IPS-NIHi11 (cell line): ENCODE measurements at places on chromosomes 11 and 22.

DNA sequence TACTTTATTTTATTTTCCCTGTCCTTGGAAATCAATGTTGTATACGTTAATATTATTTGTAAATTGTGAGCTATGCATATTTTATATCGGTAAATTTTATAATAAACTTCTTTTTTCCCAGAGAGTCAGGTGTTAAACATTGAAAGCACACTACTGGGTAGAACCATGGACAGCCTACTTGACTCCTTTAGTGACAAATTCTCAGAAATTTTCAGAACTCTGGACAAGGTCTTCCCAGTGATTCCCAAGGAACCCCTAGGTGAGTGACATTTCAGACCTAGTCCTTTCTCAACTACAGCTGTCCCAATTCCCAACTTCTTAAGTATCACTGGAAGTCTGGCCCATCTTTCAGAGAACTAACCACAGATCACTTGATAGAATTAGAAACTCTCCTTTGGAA lies 107.2 kb downstream of the RCN1 start:
- DNase-seq, result peak; percentile 62

- DNase-seq, result no peak
Observed at GRCh38 chr11:95435628-95436353, 204.8 kb upstream of the SESN3 start.

- DNase-seq, result no peak
Observed at GRCh38 chr11:46895821-46896220, 22.5 kb downstream of the LRP4 start.

- peak; percentile 86 for DNase-seq
Observed at GRCh38 chr22:50271519-50271970, 1.4 kb upstream of the MAPK11 start.

GRCh38 chr11:75563978-75564552 lies 2.0 kb downstream of the SERPINH1 start:
- peak; percentile 70 for DNase-seq

DNA sequence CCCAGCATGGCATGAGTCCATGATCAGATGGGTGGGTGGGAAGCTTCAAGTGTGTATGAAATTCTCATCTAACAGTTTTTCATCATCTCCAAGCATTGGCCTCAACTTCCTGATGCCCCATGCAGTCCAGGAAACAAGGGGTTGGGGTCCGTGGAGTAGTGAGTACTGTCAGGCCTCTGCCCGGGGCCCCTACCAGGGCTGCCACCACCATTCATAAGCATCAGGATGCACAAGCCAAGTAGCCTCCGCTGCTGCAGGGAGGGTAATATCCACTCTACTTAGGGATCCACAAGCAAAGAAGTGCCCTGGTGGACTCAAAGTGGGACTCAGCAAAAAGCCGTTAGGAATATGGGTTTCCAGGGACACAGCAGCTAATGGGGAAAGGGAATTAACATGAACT lies 49.3 kb downstream of the KCNC1 start:
- DNase-seq, result no peak

- no peak for DNase-seq
Observed at GRCh38 chr11:71118671-71119250, 133.6 kb downstream of the SHANK2 start.

- peak; percentile 81 for DNase-seq
Observed at GRCh38 chr11:75474878-75475766, 42.1 kb upstream of the KLHL35 start.

- no peak for DNase-seq
Observed at GRCh38 chr11:99419991-99420390, 399.2 kb downstream of the CNTN5 start.

DNA sequence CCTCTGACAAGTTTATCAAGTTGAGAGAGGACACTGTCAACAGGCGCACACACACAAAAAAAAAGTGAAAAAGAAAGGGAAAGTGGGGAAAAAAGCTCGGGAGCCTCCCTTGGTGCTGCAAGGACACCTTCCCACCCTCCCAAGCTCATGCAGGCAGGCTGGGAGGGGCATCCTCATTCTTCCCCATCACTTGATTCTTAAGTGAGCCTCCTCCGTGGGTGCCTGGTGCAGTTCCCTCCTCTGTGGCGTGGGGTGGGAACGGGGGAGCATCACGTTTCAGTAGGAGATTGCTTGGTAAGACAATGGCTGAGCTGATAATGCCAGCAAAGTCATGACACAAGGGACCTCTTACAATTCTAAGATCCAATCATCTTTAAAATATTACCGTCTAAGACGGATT lies 108.8 kb downstream of the NXPE2 start:
- no peak for DNase-seq
